ENCODE measurements at places on chromosomes 1 and 21. TPM values are rescaled to one million over a fixed set of nuclear protein-coding genes. Genes with fewer than 3 reads are reported as not detected.

The KCNK2 gene
- not detected for total RNA-seq

The TGFB2 gene
- total RNA-seq = not detected

The CFH gene
- total RNA-seq = 1.4 TPM

The MAP1LC3C gene
- total RNA-seq = not detected

The CD84 gene
- 14.8 TPM for total RNA-seq

The TMPRSS15 gene
- not detected for total RNA-seq

The UBL4B gene
- not detected for total RNA-seq

The AVPR1B gene
- total RNA-seq = not detected

The CFAP74 gene
- not detected for total RNA-seq

The RXFP4 gene
- total RNA-seq = not detected

The HS2ST1 gene
- 21.3 TPM for total RNA-seq

- DNase-seq = no peak
- no peak overlapping the region for H3K4me3 ChIP-seq
- no peak overlapping the region for H3K27ac ChIP-seq
- no peaks in the 10 kb centered on the region for H3K4me1 ChIP-seq
- peaks cover 4% of the 10 kb centered on the region for H3K36me3 ChIP-seq
These were observed 51.4 kb upstream of the LRIG2 start for GRCh38 chr1:113021430-113022085.

DNA sequence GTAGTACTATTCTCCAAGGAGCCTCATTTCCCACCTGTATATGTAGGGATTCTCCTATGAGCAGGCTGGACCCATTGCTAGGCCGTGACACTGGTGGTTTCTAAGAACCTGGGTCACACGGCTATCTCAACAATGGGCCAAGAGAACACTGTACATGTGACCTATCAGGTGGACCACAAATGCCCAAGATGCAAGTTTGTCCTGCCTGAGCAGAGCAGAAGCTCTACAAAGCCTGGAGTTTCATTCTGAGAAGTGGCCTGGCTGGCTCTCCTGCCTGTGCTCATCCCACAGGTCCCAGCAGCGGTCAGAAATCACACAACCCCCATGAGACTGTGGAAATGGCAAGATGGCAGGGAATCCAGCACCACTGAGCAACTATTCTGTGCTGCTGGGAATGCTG, 17.2 kb downstream of the THEMIS2 start:
- H3K27ac ChIP-seq = no peak overlapping the region
- no peaks in the 10 kb centered on the region for H3K27me3 ChIP-seq
- H3K4me1 ChIP-seq = peaks cover 52% of the 10 kb centered on the region
- DNase-seq = no peak
- H3K36me3 ChIP-seq = peaks cover 64% of the 10 kb centered on the region

- no peak overlapping the region for H3K4me3 ChIP-seq
- peaks cover 17% of the 10 kb centered on the region for H3K36me3 ChIP-seq
- no peaks in the 10 kb centered on the region for H3K27me3 ChIP-seq
- no peaks in the 10 kb centered on the region for H3K4me1 ChIP-seq
These were observed 161.4 kb downstream of the MAGI3 start for GRCh38 chr1:113551728-113552127.

GRCh38 chr1:235054466-235054865, 74.2 kb downstream of the TOMM20 start:
- no peak for DNase-seq
- peak overlapping the region; percentile 1 for H3K27ac ChIP-seq
- H3K27me3 ChIP-seq = no peaks in the 10 kb centered on the region

DNA sequence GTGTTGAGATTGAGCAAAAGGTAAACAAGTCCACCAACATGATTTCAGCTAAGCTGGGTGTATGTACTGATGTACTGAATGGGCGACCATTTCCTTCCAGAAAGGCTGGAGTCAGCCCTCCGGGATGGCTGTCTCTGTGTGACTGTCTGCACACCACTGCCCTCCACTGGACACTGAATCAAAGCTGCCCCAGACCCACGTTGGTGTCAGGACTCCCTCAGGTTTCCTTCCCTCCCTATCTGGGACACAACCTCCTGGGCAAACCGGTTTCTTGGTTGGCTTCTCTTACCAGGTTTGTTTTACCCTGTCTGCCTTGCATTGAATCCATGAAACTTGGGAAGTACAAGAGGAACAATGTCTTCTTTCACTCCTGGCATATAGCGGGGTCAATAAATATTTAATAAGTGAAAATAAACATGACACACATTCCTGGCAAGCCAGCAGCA, 5.3 kb upstream of the SRP9 start:
- H3K4me1 ChIP-seq = peaks cover 2% of the 10 kb centered on the region
- H3K27ac ChIP-seq = no peak overlapping the region
- no peak overlapping the region for H3K4me3 ChIP-seq
- H3K36me3 ChIP-seq = no peaks in the 10 kb centered on the region
- no peaks in the 10 kb centered on the region for H3K27me3 ChIP-seq

DNA sequence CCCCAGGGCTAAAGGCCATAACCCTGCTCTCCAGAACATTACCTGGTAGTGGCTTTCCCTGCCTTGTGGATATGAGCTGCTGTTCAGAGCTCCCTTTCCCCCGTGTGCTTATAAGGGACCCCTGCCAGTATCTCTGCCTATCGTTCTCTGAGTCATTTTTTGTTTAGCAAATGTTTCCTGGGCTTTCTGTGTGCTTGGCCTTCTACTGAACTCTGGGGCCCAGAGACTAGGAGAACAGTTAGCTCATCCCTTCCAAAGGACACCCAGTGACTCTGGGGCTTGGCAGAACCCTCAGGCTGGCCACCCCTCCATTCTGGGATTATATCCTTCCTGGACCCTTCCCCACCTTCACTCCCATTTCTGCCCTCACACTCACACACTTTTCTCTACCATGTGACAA, 80.8 kb upstream of the POU3F1 start:
- DNase-seq = no peak
- H3K36me3 ChIP-seq = no peaks in the 10 kb centered on the region
- peaks cover 4% of the 10 kb centered on the region for H3K4me1 ChIP-seq
- no peak overlapping the region for H3K4me3 ChIP-seq
- H3K27ac ChIP-seq = no peak overlapping the region

- no peak overlapping the region for H3K27ac ChIP-seq
- peaks cover 20% of the 10 kb centered on the region for H3K4me1 ChIP-seq
- DNase-seq = peak; percentile 32
- H3K36me3 ChIP-seq = no peaks in the 10 kb centered on the region
- no peak overlapping the region for H3K4me3 ChIP-seq
These were observed 78.0 kb downstream of the ATP6V1G3 start for GRCh38 chr1:198462365-198463019.

DNA sequence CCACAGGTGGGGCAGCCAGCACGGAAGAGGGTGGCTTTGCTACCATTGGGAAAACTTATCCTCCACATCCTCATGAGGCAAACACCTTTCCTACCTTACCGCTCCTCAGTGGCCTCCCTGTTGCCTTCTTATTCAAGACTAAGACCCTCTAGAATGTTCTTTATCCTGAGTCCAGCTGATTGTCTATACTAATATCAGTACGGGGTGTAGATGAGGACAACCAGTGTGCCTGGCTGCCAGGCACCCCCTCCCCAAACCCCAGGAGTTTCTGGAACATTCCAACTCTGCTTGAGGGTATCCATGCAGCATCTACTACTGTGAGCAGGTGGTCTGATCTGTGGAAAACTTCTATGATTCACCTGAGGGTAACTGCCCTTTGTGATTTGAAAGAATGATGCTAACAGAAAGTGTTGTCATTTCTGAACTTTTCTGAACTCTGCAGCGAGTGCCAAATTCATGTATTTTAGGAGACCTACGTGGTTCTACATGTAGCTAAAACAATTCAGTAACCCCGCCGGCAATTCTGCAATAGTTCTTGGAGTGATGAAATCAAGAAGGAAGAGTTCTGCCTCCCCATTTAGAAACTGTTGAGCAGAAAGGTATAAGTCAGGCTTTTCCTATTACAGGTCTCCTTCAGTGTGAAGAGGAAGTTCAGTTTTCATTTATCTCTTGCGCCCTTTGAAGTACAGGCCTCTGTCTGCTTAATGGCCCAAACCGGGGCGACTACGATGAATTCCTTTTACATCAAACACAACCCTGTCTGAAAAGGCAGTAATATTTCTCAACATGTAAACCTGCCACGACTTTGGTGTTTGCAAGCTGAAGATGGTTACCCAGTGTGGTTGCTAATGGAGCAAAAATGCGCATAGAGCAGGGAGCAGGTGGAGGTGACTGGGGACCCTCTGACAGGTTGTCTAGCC, 80.4 kb downstream of the RUNX1 start:
- DNase-seq = peak; percentile 78
- H3K36me3 ChIP-seq = peaks cover 25% of the 10 kb centered on the region
- H3K4me1 ChIP-seq = peaks cover 91% of the 10 kb centered on the region
- peak overlapping the region; percentile 99 for H3K27ac ChIP-seq
- no peaks in the 10 kb centered on the region for H3K27me3 ChIP-seq

GRCh38 chr1:55861676-55862340, 646.6 kb upstream of the USP24 start:
- peaks cover 7% of the 10 kb centered on the region for H3K27me3 ChIP-seq
- H3K4me1 ChIP-seq = no peaks in the 10 kb centered on the region
- H3K36me3 ChIP-seq = no peaks in the 10 kb centered on the region
- no peak overlapping the region for H3K4me3 ChIP-seq

DNA sequence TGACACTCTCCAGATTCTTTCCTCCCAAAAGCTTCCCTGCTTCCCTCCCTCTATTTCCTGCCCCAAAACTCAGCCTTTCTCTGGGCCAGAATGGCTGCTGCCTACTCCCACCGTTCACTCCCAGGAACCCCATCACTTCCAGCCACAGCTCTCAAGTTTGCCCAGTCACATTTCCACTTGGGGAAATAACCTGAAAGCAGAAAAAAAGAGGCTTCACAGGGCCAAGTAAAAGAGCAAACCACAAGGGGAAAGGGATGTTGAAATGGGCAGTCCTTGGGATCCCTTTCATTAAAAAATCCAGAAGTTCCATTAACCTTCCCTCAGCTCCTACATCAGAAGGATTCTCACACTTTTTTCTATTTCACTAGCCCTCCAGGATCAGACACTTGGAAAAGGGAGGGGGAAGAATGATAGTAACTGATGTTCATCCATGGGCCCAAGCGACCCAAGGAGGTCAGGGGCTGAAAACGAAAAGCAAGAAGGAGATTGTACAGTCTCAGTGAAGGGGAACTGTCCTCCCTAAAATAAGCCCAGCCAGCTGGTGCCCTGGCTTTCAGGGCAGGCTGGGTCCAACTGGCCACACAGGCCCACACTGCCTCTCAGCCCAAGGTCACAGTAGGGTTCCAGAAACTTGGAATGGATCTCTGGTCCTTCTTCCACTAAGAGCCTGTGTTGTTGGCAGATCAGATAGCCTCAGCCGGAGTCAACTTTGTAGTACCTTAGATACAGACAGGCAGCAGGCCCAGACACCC, 49.7 kb downstream of the DMAP1 start:
- H3K4me3 ChIP-seq = no peak overlapping the region
- DNase-seq = no peak
- H3K36me3 ChIP-seq = no peaks in the 10 kb centered on the region

DNA sequence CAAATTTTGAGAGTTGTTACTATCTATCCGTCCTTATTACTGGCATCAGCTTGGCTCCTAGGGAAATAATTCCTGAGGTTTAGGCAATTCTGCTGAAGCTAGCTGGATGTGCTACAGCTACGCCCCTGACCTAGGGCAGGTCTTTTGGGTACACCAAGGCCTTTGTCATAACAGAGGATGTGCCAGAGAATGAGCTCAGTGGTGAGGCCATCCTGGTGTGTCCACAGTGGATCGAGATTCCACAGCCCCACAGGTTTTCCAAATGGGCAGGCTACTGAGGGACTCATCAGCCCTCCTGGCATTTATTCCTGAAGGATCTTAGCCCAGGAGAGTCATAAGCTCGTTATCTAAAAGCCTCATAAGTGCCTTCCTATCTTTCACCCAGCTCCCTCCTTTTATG, 475.2 kb upstream of the USP24 start:
- no peaks in the 10 kb centered on the region for H3K4me1 ChIP-seq
- no peak overlapping the region for H3K4me3 ChIP-seq
- H3K27ac ChIP-seq = no peak overlapping the region
- H3K36me3 ChIP-seq = no peaks in the 10 kb centered on the region

- H3K36me3 ChIP-seq = no peaks in the 10 kb centered on the region
- DNase-seq = peak; percentile 27
- peak within 1 kb of the TSS; percentile 53 for H3K4me3 ChIP-seq
- H3K4me1 ChIP-seq = peaks cover 13% of the 10 kb centered on the region
- no peak within 1 kb of the TSS for H3K27ac ChIP-seq
These were observed at the start of gene DYNLT5 for GRCh38 chr1:66752000-66752592. DYNLT5 (plus strand) TSS chr1:66752459; CDS start chr1:66754659, 2,200 bp downstream.

GRCh38 chr1:229281339-229281926, 10.5 kb downstream of the RAB4A start:
- no peak overlapping the region for H3K27ac ChIP-seq
- peaks cover 8% of the 10 kb centered on the region for H3K36me3 ChIP-seq
- no peaks in the 10 kb centered on the region for H3K27me3 ChIP-seq
- peaks cover 41% of the 10 kb centered on the region for H3K4me1 ChIP-seq

- peaks cover 8% of the 10 kb centered on the region for H3K27me3 ChIP-seq
- H3K4me3 ChIP-seq = no peak overlapping the region
- DNase-seq = no peak
- no peak overlapping the region for H3K27ac ChIP-seq
- H3K36me3 ChIP-seq = no peaks in the 10 kb centered on the region
These were observed 97.4 kb upstream of the GCLM start for GRCh38 chr1:94006604-94007003.

- no peaks in the 10 kb centered on the region for H3K27me3 ChIP-seq
- H3K36me3 ChIP-seq = no peaks in the 10 kb centered on the region
- H3K27ac ChIP-seq = no peak overlapping the region
- DNase-seq = no peak
These were observed 648.5 kb upstream of the PKN2 start for GRCh38 chr1:88035578-88035977.

DNA sequence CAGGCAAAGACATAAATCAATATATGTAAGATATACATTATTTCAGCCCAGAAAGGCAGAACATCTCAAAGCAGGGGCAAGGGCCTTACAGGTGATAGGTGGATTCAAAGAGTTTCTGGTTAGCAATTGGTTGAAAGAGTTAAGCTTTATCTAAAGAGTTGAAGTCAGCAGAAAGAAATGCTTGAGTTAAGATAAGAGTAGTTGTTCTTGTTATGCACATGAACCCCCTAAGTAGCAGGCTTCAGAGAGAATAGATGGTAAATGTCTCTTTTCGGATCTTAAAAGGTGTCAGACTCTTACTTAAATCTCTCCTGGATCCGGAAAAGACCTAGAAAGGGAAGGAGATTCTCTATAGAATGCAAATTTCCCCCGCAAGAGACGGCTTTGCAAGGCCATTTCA, 8.3 kb upstream of the ZBTB40 start:
- peaks cover 8% of the 10 kb centered on the region for H3K27me3 ChIP-seq
- no peak overlapping the region for H3K4me3 ChIP-seq
- H3K36me3 ChIP-seq = peaks cover 3% of the 10 kb centered on the region
- DNase-seq = no peak
- no peak overlapping the region for H3K27ac ChIP-seq

DNA sequence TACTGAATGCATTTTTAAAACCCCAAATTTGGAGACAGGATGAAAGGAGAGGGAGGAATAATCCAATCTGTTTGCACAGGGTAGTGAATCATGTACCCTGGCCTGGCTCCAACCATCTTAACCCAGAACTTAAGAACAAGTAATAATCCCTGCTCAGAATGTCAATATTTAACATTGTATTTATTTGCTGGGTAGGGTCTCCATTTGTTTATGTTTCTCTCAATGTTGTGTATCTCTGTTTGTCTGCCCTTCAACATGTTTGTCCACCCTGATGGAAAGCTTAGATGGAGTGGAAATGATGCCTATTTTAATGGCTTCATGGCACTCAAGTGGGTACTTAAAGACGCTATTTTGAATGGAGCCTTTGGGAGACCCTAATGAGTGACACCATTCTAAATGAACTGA, 54.4 kb upstream of the CDC42BPA start:
- no peaks in the 10 kb centered on the region for H3K4me1 ChIP-seq
- no peak overlapping the region for H3K4me3 ChIP-seq
- no peak overlapping the region for H3K27ac ChIP-seq
- H3K27me3 ChIP-seq = no peaks in the 10 kb centered on the region

- H3K27me3 ChIP-seq = peaks cover 15% of the 10 kb centered on the region
- H3K36me3 ChIP-seq = no peaks in the 10 kb centered on the region
- H3K27ac ChIP-seq = peak overlapping the region; percentile 27
- peaks cover 21% of the 10 kb centered on the region for H3K4me1 ChIP-seq
- no peak overlapping the region for H3K4me3 ChIP-seq
These were observed 17.5 kb upstream of the IGFN1 start for GRCh38 chr1:201172999-201173610.

All from activated CD4-positive, alpha-beta T cell treated with anti-CD3 and anti-CD28 coated beads for 36 hours (primary cell).